Mucosa of gallbladder (tissue), 1 donor: ENCODE measurements at places on chromosomes 12 and 14.

- no peak for DNase-seq
These were observed 95.1 kb upstream of the CNTN1 start for GRCh38 chr12:40597133-40597532.

- no peak for DNase-seq
These were observed 132.3 kb downstream of the DERA start for GRCh38 chr12:16043480-16043879.

DNA sequence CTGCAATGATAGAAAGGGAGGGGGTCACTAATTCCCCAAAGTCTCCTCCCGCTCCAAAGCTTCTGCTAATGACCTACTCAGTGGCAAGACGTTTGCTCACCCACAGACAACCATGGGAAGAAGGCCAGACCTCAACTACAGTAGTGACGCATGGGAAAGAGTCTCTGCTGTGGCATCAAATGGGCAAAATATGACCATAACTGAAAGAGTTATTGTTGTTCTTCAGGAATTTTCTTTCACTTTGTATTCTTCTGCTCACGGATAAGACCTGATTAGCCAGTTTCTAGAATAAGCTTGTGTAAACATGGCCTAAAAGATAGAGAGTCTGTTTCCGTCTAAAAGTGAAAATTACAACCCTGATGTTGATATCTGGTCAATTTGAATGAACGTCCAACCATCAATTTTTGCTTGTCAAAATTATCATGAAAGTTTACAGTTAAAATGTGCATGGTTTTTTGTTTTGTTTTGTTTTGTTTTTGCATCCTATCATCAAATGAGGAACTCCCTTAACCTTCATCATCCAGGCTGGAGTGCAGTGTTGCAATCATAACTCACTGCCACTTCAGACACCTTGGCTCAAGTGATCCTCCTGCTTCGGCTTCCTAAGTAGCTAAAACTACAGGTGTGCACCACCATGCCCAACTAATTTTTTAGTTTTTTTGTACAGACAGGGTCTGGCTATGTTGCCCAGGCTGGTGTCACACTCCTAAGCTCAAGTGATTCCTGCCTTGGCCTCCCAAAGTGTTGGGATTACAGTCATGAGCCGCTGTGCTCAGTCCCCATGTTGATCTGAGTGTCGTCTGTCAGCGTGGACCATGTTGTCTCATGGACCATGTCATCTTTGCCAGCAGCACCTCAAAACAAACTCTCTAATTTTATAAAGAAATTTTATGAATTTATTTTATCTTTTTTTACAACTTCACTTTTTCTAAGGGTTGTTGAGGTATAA, 7.0 kb downstream of the KRT6B start:
- no peak for DNase-seq

GRCh38 chr12:69120354-69120753, 119.0 kb upstream of the CPSF6 start:
- no peak for DNase-seq

DNA sequence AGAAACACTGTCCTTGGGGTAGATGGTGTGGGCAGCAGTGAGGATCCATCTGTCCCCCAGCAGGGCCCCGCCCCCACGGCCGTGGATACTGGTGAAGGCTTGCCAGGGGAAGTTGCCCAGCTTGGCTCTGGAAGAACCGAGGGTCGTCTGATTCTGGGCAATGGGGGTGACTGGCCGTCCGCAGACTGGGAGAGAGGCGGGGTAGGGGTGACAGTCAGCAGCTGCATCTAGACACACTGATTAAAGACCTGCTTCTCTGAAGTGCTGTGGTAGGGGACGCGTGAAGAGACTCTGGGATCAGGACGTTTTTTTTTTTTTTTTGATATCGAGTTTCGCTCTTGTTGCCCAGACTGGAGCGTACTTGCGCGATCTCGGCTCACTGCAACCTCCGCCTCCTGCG, 4.7 kb upstream of the C1R start:
- DNase-seq = no peak
